AG10803 (cell line): ENCODE measurements at places on chromosomes 3 and 15.

DNA sequence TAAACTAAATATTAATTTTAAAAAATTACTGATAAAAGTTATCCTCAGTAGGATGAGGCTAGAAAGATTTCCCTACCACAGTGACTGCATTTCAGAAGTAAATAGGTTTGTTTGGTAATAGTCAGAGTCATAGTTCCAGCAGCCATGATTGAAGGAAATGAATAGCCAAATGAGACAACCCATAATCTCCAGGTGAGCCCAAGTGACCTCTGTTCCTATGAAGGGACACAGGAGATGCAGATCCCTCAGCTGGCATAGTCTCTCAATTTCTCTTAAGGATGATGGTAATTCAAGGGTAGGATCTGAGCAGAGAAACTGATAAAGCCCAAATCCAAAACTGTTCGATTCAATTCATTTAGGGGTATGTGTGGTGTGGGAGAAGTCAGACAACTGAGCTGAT lies 461.8 kb downstream of the RAP2B start:
- DNase-seq: no peak

DNA sequence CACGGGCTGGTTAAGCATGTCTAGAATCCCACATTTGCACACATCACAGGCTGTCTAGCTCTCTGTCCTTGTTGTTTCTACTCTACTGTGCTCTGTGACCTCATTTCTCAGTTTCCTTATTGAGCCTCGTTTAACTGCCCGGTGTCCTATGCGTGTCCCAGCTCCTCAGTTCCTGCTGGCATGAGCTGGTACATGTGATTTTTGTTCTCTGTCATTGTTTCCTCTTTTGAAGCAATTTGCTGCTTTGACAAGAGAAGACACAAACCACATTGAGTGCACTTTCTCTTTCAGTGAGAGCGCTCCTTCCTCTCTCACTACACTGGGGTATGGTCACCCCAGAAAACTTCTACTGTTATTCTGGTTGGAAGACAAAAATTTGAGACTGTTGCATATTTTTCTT lies 563.5 kb downstream of the PDCD6IP start:
- no peak for DNase-seq

GRCh38 chr3:128170866-128171516 lies 17.7 kb downstream of the EEFSEC start:
- peak; percentile 84 for DNase-seq

- DNase-seq: no peak
These were observed 77.2 kb downstream of the LDHAL6B start for GRCh38 chr15:59283717-59284391.

DNA sequence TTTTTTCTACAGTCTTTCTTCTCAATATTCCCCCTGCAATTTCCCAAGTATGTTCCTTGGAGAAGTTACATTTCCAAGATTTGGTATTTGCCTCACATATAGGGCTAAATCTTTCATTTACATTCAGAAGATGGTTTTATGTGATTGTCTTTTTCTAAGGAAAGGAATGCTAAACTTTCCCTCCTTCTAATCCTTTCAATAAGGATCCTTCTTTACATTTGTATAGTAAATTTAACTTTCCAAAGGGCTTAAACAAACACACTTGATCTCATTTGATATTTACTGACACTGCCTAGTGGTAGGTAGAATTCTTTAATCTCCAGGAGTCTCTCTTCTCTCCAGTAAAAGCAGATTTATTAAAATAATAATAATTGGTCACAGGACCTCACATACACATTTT lies 185.3 kb downstream of the LSAMP start:
- DNase-seq: no peak

DNA sequence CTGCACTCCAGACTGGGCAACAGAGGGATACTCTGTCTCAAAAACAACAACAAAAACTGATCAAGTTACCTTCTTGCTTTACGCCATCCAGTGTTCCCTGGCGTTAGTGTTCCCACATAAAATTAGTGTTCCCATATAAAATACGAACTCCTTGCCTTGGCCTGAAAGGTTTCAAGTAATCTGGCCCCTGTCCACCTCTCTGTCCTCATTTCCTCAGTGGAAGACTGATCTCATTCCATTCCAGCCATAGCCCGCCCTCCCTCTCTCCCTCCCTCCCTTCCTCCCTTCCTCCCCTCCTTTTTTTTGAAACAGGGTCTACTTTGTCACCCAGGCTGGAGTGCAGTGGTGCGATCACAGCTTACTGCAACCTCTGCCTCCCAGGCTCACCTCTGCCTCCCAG lies 2.8 kb upstream of the CAND2 start:
- no peak for DNase-seq

DNA sequence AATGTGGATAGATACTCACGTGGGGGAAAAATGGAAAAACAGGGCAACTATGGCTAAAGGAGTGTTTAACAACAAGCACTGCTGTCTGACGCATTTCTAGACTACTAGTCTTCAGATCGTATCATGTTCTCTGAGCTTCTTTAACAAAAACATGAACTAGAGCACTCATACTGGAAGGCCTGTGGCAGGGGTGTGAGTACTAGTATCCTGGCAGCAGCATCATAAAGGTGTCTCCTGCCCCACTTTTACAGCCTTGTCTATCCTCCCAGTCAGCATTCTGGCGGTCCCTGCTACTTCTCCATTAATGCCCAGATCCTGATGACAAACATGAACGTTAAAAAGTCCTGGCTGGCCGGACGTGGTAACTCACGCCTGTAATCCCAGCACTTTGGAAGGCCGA lies 4.0 kb downstream of the FMN1 start:
- DNase-seq: no peak

GRCh38 chr15:76495487-76495886 lies 158.9 kb downstream of the ISL2 start:
- peak; percentile 39 for DNase-seq

DNA sequence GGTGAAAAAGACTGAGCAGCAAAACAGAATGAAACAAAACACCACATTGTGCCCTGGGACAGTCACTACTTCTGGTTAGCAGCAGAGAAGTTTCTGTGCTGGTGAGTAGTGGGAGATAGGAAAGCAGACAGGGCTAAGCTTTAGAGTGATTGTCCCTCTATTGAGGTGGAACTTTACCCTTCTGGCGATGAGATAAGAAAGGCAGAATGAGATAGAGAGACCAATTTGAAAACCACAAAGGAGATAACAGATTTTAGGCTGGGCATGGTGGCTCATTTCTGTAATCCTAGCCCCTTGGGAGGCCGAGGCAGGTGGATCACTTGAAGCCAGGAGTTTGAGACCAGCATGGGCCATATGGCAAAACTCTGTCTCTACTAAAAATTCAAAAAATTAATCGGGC lies 208.5 kb downstream of the TBL1XR1 start:
- DNase-seq: no peak

DNA sequence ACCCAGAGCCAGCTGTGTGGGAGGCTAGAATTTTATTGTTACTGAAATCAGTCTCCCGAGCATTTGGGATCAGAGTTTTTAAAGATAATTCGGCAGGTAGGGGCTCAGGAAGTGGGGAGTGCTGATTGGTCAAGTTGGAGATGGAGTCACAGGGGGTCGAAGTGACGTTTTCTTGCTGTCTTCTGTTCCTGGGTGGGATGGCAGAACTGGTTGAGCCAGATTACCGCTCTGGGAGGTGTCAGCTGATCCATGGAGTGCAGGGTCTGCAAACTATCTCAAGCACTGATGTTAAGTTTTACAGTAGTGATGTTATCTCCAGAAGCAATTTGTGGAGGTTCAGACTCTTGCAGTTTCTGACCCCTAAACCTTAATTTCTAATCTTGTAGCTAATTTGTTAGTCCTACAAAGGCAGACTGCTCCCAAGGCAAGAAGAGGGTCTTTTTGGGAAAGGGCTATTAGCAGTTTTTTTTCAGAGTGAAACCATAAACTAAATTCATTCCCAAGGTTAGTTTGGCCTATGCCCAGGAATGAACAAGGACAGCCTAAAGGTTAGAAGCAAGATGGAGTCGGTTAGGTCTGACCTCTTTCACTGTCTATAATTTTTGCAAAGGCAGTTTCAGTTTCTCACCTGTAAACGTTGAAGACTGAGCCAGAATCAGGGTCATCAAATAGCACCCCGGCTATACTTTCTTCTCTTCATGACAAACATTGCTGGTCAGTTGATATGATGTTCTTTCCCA lies 28.2 kb downstream of the FLNB start:
- DNase-seq: no peak

- DNase-seq: peak; percentile 25
These were observed 78.2 kb downstream of the CHAC1 start for GRCh38 chr15:41031232-41032078.

- no peak for DNase-seq
These were observed 91.9 kb downstream of the THSD4 start for GRCh38 chr15:71207141-71207540.

DNA sequence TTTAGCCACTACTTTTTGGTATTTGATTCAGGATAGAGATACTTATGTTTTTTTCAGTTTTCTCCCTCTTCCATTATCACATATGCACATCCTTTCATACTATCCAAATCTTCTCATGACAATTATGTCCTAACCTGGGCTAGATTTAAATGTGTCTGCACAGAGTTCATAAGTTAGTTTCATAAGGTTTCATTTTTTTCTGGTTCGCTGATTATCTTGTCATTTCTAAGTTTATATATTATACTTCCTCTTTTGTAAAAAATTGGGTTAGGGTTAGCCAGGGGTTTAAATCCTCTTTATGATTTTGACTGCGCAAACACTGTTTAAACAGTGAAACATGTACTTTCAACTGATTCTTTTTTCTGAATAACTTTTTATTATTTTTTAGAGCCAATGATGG lies 148.6 kb downstream of the SST start:
- no peak for DNase-seq

DNA sequence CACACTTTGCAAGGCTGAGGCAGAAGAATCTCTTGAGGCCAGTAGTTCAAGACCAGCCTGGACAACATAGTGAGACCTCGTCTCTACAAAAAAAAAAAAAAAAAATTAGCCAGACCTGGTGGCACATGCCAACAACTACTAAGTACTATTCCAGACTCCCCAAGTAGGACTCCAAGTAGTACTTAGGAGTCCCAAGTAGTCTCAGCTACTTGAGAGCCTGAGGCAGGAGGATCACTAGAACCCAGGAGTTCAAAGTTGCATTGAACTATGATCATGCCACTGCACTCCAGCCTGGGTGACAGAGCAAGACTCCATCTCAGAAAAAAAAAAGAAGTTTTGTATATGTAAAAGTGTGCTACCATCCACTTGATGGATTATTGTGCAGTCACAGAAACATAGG lies 486.6 kb downstream of the SOX2 start:
- DNase-seq: no peak

- no peak for DNase-seq
These were observed 103.7 kb upstream of the AADACL2 start for GRCh38 chr3:151630035-151630434.

GRCh38 chr3:183158551-183159006 lies 4.0 kb downstream of the LAMP3 start:
- DNase-seq: peak; percentile 22
